ENCODE measurements at places on chromosomes 4 and X.

GRCh38 chrX:79263550-79263949, 103.6 kb downstream of the ITM2A start:
- DNase-seq: no peak

DNA sequence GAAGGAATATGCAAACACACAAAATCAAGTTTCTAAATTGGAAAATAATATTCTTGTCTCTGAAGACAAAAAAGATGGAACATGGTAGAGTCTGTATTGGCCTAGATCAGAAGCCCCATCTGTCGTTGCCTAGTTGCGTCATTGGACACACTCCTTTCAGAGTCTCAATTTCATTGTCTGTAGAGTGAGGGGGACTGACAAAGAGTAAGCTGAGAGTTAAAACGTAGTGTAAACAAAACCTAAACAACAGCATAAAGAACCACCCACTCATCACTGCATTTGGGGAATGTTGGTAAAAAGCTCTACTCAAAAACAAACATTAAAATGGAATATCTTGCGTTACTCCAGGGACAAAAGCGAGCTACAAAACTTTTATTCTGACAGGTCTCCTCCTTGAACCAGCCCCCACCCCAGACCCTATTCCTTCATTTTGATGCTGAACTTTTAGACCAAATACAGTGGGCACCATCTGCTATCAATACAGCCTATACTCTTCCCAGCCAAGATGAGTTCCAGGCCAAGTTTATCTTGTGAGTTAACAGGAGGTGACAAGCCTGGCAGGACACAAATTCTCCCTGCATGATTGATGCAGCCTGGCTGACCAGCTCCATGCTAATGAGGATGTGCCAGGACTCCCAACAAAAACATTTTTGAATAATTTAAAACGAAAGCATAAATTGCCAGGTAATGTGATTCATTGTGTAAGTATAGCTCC, 125.2 kb downstream of the COL25A1 start:
- no peak for DNase-seq

DNA sequence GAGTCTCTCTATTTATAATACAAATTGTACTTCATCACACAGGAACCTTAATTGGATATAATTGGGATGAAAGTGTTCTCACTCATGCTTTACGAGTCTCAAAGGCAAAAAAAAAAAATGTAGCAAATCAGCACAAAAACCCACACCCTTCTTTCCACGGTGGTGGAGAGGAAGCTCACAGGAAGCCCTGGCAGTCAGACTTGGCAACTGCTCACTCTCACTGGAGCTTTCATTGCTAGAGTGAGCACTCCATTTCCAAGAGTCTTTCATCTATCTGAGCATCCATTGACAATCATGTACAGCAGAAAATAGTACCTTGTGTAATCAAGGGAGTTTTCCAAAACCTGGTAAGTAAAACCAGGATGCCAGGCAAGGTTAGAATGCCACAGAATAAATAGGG, 2159.4 kb upstream of the AGA start:
- DNase-seq: no peak

- DNase-seq: no peak
Measured at GRCh38 chrX:19875050-19875431, 12.4 kb downstream of the SH3KBP1 start.

GRCh38 chr4:184376126-184376838, 98.1 kb downstream of the IRF2 start:
- DNase-seq: no peak

- peak; percentile 52 for DNase-seq
Measured at GRCh38 chr4:824461-825062, 1.4 kb downstream of the CPLX1 start.

- DNase-seq: peak; percentile 21
Measured at GRCh38 chr4:2685541-2685940, 70.6 kb downstream of the TNIP2 start.

DNA sequence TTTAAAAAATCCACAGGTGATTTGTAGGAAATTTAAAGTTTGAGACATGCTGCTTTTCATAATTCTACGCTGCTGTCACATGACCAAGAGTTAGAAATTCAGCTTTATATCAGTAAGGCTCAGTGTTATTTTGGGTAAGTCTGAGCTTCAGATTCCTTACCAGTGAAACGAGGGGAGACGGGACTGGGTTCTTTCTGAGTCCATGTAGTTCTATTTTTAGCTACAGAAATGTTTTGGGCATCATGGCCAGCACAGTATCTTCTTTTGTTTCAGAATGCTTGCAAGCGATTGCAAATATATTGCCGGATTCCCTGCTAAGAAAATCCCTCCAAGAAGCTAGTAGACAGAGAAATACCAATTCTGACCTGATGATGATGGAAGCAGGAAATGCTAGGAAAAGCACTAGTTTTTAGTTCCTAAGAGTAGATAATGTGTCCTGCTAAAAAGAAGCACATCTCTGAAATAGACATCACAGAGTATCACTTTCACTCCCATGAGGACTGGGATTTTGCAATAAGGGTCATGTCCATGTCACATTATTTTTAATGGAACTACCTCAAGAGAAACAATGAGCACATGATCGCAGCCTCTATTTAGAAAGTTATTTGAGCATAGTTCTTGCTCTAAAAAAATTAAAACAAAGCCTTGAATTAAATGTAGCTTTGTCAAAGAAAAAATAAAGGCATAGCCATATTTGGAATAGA, 10.9 kb downstream of the ATP1B4 start:
- no peak for DNase-seq

DNA sequence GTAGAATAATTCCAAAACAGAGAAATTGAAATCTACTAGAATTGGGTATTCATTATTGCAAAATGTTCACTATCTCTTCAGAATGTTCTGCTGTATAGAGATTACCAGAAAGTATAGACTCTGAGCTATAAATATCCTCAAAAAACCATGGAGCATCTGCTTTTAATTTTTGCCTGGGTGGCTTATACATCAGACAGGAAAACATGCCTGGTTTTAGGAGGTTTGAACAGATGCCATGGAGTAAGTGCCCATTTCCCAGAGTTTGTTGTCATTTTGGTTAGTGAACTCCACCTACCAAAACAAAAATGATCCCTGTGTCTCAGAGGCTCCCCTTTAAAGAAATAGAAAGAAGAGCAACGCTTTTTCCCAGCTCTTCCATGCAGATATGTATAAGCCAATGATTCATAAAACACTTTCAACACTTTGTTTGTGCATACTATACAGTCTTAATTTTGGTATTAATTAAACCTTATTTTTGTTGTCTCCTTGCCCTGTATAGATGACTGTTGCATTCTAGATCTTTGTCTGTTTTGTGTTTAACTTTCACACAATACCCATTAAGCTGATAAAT, 68.7 kb downstream of the MEPE start:
- DNase-seq: no peak

DNA sequence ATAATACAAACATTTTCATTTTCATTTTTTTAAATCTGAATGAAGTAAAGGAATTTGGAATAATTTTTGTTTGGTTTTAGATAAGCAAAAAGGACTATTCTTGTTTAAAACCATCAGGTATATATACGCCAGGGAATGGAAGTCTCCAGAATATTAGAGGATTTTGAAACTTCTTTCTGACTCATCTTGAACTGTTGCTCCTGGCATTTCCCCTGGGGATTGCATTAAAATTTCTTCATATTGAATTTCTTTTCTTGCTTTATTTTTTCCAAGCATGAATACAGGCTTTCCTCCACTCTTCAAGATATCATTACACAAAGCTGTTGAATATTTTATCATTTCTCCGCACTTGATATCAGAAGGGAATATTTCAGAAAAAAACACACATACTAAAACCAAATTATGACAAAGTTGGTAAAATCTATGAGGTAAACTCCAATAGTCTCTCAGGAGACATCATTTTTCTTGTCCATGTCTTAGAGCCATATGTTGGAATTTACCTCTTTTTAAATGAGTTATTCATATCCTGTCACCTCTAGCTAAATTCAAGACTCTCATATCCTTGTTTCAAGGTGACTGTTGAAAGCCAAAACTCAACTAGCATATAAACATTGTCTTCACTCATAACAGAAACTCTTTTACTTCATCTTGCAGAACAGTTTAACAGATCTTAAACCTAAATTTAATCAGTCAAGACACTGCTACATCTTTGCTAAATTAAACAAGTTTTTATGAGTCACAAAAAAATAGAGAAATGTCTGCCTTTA, 20.7 kb upstream of the CSN1S1 start:
- DNase-seq: peak; percentile 23

DNA sequence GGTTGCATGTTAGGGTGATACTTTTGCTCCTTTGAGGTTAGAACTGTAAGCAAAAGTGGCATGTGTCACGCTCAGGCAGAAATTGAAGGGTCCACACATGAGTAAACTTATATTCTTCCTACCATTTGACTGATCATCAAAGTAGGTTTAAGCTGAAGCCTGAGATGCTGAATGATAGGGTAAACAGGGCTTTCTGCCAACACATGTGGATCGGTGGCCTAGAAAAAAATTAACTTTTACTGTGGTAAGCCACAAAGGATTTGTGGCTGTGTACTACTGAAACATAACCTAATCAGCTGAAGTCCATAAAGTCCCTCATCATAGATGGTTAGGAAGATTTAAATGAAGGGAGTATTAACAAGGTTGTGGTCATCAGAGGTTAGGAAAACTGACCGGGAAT, 1070.1 kb downstream of the STPG2 start:
- DNase-seq: no peak

DNA sequence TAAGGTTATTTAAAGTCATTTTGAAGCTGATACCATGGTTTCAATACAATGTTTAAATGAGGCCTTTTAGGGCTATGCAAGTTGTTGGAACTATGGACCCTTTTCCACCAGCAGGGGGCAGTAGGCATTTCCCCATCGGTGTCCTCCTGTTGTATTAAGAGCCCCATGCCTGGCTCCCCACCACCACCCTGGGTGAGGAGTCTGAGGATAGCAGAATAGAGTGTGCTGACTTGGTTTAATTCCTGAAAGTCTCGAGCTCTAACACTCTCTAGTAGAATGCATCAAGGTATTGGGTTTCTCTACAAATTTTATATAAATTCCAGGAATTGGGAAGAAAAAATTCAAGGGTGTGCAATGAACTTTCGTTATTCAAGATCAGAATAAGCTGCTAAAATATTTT, 234.8 kb upstream of the JADE1 start:
- DNase-seq: no peak

DNA sequence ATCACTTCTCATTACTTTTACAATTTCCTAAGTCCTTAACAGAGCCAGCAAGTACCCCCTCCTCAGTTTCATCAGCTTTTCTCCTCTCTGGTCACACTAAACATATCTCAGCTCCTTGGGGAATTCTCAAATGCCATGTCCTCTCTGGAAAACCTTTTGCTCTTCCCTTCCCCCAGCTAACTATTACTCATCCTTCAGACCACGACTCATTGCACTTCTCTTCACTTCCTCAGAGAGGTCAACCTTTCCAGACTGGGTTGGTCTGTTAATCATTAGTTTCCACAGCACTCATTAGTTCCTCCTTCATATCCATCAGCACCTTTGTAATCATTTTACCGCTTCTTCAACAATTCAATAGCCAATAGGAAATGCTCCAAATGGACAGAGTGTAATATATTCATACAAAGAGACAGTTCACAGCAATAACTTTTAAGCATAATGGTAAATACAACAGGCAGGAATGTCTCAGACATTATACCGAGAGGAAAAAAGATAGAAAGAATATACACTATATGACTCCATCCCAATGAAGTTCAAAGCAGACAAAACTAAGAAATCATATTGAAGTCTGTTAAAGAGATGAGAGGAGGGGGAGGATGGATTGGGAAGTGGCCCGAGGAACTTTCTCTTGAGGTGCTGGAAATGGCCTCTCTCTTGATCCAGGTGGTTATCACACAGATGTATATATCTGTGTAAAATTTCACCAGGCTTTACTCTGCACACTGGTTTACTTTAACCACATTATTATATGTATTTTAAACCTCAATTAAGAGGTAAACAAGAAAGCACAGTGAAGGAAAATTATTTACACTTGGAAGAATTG, 39.6 kb downstream of the DDX60L start:
- DNase-seq: peak; percentile 81

DNA sequence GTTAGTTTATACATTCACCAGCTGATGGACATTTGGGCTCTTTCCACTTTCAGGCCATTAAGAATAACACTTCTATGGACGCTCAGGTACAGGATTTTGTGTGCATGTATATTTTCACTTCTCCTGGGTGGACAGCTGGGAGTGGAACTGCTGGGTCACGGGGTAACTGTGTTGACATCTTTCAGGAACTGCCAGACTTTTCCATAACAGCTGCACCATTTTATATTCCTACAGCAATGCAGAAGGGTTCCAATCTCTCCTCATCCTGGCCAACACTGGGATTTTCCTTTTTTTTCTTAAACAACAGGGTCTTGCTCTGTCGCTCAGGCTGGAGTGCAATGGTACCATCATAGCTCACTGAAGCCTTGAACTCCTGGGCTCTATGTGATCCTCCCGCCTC, 11.9 kb downstream of the HAUS7 start:
- no peak for DNase-seq

DNA sequence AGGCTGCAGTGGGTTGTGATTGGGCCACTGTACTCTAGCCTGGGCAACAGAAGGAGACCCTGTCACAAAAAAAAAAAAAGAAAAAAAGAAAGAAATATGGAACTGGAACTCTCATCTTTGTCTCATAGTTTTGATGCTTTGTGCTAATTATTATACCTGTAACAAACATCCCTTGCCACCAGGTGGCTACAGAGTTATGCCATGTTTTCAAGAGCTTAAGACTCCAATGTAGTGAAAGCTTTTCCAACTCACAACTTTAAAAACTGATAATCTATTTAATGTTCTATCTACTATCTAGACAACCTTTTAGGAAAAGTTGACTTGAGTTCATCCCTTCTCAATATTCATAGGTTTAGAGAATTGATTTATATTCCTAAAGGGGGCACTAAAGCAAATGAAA, 42.4 kb downstream of the HTR2C start:
- DNase-seq: peak; percentile 3

GRCh38 chrX:3713937-3714434, 537 bp upstream of the PRKX start:
- DNase-seq: no peak

GRCh38 chr4:74009307-74009706, 10.8 kb upstream of the CXCL5 start:
- no peak for DNase-seq

DNA sequence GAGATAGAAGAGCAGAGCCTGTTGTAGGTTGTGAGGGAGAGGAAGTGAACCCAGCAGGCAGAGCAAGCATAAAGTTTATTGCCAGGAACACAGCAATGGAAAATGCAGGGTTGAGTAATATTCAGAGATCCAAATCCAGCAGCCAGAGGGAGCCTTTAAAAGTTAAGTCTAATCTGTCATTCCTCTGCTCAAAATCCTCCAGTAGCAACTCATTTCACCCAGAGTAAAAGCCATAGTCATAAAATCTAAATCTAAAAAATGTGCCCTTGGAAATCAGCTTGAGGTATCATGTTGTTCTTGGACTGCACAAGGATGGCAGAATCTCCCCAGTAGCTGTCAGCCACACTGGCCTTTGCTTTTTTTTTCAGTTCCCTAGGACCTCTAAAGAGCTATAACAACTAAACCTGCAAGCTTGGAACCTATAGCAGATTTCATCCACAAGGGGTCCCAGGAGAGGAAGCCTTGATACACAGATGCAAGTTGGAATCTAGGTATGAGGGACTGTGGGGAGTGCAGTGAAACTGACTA, 62.9 kb upstream of the FRAS1 start:
- peak; percentile 70 for DNase-seq

- no peak for DNase-seq
Measured at GRCh38 chrX:71547339-71547738, 14.4 kb downstream of the OGT start.

- DNase-seq: no peak
Measured at GRCh38 chr4:907691-908425, 24.3 kb downstream of the GAK start.

- no peak for DNase-seq
Measured at GRCh38 chrX:45266456-45266855, 65.8 kb upstream of the DIPK2B start.

- DNase-seq: no peak
Measured at GRCh38 chr4:159149666-159150065, 46.8 kb downstream of the RAPGEF2 start.
